Left lobe of liver (tissue), 2 donors: ENCODE measurements at places on chromosomes 16 and 17.
A peak's percentile ranks its signal among the peaks of the same experiment; 100 is the strongest.

DNA sequence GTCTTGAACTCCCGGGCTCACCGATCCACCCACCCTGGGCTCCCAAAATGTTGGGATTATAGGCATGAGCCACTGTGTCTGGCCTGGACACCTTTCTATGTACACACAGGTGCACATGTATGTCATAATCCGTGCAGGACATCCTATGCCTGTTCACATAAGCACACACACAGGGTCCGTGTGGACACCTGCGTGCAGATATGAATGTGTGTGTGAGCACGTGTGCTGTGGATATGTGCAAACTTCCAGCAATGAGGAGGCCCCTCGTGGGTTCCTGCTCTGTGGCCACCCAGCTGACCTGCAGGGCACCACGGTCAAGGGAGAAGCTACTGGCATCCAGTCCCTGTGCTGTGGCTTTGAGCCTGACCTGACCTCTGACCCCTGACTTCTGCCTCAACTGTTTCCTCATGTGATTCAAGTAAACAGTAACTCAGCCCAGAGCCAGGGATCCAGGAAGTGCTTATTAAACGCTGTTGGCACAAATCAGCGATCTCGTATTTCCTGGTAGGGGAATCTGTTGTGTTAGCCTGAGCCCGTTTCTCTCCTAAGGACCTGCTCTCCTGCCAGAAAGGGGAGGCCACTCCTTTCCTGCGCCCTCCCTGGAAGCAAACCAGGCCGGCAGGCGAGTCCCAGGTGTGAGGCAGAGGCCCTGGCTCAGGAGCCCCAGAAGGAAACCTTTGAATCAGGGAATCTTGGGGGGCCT, 6.5 kb downstream of the CPNE7 start:
- DNase-seq: peak; percentile 83

DNA sequence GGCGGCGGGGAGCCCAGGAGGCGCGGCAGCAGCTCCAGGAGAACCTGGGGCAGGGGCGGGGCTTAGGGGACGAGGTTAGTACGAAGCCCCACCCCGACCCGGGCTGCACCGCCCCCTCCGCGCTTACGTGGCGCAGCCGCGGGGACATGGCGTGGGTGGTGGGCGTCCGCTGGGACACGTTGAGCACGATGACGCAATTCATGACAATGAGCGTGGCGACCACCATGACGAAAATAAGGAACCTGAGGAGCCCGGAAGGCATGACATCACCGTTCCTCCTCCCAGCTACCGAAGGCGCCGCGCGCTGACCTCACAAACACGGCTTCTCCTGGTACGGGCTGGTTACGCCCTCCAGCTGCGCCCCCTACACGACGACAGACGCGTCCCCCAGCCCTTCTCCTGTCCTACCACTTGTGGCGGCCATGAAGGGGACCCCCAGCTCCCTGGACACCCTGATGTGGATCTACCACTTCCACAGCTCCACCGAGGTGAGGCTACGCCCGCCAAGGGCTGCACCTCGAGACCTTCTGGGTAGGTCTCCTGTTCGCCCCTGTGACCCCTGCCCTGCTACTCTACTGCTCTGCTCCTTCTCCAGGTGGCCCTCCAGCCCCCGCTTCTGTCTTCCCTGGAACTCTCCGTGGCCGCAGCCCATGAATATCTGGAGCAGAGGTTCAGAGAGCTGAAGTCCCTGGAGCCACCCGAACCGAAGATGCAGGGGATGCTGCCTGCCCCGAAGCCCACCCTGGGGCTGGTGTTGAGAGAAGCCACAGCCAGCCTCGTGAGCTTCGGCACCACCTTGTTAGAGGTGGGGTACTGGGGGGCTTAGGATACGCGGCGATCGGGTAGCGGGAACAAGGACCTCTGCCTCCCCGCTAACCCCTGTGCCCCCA, at the start of gene C17orf107:
TSS of gene C17orf107 (plus strand) at position 196 of the 890 bp plus-strand sequence. CDS start at position 423, 227 bp downstream.
- DNase-seq: peak; percentile 89

DNA sequence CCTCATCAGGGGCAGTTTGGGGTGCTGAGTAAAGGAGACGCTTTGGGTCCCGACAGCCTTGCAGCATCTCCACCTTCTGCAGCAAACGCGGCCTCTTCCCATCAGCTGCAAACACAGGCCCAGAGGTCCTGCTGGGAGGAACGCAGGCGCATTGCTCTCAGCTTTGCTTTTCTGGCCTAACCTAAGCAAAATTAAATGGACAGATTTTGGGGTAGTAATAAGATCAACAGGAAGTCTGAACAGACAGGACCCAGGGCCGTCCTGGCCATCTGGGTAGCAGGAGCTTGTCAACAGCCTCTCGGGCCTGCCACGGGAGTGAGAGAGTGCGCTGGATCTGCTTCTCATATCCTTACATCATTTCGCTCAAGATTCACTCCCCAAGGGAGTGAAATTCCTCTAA, 7.2 kb downstream of the NUBP1 start:
- DNase-seq: no peak

- DNase-seq: no peak
Observed at GRCh38 chr16:1543085-1543896, 9.8 kb downstream of the TMEM204 start.

DNA sequence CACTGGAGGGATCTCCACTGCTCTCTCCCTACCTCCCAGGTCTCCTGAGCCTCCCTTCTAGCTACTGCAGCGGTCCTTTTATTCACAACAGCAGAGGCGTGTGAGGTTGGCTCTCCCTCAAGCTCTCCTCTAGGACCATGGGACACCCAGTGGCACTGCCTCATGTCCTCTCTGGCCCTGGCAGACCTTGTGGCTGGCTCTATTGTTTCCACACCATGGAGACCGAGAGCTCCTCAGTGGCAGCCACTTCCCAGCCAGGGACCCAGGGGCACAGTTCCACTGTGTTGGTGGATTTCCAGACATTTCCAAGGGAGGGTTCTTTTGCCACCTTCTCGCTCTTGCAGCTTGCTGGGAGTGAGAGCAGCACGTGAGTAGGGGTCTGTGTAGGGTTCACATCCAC, 204.9 kb downstream of the AXIN2 start:
- no peak for DNase-seq

GRCh38 chr17:42852351-42852750, 1.4 kb downstream of the AOC3 start:
- DNase-seq: no peak

- no peak for DNase-seq
Observed at GRCh38 chr16:84511831-84512230, 7.4 kb upstream of the MEAK7 start.

DNA sequence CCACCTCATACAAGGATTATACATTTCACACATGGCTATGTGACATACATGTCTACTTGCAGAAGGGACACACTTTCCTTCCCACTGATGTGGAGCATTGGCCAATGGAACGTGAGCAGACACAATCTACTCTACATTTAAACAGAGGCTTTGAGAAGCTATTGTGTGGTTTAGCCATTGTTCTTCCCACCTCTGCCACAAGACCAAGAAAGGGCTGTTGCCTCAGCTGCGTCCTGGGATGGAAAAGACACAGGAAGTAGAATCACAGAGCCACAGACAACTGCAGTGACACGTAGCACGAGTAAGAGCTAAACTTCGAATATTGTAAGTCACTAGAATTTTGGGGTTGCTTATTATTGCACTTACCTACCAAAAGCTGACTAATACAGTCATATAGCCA, 33.3 kb downstream of the PRKCB start:
- no peak for DNase-seq

DNA sequence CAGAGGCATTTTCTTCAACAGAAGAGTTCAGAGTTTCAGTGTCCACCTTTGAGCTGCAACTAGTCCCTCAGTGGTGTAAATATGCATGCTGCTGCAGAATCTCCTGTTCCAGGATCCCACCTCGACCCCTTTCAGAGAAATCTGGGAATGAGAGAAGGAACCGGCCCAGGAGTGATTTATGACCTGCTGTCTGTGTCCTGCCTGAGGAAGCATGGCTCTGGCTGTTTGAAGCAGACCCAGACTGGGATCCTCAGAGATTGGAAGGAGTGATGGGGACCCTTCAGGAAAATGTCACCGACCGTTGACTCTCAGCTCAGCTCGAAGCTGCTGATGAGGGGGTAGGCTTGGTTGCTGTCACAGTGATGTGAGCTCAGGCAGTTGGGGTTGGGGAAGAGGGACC, 8.4 kb upstream of the MAF start:
- DNase-seq: no peak

DNA sequence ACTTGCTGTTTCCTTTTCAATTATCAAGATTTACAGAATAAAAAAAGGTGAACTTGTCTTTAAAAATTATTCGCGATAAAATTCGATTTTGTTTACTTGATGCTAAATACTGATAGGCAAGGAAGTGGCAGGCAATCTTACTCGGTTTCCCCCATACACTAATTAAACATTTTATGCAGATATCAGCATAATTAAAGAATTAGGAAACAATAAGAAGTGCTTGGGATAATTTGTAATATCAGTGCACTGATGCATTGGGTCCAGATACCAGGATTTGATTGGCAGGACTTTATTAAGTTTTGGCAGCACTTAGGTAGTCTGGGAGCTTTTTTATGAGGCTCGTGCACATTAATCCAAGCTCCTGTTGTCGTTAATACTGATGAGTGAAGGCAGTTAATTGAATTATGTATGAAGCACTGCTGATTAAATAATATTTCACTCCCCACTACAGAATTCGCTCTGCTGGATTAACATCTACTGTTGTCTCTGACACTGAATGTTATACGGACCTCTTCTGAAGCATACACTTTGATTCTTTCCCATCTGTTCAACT, 165.6 kb downstream of the CA10 start:
- no peak for DNase-seq

GRCh38 chr17:69547947-69548346, 133.4 kb downstream of the MAP2K6 start:
- DNase-seq: no peak

DNA sequence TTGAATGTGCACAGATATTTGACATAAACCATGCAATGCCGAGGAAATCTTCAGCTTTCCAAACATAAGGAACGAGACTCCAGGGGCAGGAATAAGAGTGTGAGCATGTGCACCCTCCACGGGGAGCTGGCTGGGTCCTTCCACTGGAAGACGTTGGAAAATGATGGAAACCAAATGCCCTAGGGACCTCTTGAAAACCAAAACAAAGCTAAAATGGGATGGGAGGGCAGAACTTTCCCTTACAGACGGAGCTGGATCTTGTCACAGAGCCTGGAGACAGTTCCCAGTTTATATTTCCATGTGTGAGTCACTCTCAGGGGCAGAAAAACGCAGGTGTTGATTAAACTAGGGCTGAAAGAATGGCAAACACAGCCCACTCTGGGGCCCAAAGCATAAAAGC, 34.4 kb upstream of the DNAH17 start:
- no peak for DNase-seq

DNA sequence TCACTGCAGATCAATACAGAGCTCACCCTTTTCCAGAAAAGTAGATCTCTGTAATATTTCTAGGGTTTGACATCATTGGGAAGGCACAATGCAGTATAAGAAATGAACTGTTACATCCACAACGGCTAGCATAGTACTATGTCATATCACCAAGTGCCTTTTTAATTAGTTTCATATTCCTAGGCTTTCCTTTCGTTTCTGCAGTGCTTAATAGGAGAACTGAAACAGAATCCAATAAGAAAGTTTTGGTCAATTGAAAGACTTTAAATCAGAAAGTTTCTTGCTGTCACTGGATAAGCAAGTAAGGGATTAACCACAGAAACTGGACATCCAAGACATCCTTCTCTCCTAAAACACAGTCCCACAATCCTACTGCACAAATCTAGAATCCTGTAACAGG, 3.5 kb upstream of the RNF43 start:
- DNase-seq: no peak

GRCh38 chr17:78818152-78818846, 22.3 kb downstream of the USP36 start:
- DNase-seq: no peak
